ENCODE measurements at places on chromosomes 1 and 21. TPM values are rescaled to one million over a fixed set of nuclear protein-coding genes. Genes with fewer than 3 reads are reported as not detected.

DNA sequence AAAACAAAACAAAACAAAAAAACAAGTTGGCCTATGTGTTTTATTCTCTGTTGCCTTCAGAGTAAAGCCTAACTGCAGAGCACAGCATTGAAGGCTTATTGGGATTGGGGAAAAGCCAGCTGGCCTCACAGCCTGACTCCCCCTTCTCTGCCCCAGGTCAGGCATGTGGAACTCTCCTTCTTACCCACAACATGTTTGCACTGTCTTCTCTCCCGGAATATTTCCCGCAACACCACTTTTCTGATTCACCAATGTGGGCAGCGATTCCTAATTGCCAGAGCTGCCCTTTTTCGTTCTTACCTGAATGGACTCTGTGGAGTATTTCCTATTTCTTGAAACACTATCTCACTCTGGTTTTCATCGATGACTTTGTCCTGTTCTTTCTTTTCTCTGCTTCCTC lies 2.8 kb upstream of the TARBP1 start:
- no peak for DNase-seq

DNA sequence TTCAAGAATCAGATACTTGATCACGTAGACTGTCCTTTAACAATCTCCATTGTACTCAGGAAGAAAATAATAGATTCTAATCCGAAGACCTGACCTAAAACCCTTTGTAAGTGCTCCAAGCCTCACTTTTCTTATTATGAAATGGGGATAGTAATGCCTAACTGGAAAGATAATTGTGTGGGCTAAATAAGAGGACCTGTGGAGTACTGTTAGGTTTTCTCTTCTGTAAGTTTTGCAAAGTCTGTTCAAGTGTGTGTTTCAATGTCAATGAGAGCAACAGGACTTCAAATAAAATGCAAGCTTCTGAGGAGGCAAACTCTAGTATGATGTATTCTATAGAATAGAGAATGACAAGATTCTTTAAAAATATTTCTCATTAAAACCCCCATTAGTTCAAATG lies 348.6 kb downstream of the USP25 start:
- no peak for DNase-seq

- DNase-seq = no peak
These were observed 74.6 kb downstream of the RGL1 start for GRCh38 chr1:183879494-183879893.

GRCh38 chr21:19011451-19011850 lies 607.9 kb upstream of the TMPRSS15 start:
- no peak for DNase-seq

DNA sequence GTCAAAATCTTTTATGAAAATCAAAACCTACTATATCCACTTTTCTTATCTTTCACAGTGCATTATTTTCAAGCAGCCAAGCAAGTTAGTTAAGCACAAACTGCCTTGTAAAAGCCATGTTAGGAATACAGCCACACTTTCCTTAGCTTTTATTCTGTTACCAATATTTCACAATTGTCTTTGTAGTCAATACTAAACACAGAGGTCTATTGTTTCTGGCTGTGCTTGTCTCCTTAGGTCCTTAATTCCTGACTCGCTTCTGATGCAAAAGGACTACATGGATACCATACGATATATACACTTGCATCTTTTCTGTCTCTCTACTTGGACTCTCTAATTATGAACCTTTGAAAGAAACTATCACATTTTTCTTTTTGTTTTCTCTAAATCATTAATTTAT lies 331.8 kb downstream of the NEGR1 start:
- no peak for DNase-seq

DNA sequence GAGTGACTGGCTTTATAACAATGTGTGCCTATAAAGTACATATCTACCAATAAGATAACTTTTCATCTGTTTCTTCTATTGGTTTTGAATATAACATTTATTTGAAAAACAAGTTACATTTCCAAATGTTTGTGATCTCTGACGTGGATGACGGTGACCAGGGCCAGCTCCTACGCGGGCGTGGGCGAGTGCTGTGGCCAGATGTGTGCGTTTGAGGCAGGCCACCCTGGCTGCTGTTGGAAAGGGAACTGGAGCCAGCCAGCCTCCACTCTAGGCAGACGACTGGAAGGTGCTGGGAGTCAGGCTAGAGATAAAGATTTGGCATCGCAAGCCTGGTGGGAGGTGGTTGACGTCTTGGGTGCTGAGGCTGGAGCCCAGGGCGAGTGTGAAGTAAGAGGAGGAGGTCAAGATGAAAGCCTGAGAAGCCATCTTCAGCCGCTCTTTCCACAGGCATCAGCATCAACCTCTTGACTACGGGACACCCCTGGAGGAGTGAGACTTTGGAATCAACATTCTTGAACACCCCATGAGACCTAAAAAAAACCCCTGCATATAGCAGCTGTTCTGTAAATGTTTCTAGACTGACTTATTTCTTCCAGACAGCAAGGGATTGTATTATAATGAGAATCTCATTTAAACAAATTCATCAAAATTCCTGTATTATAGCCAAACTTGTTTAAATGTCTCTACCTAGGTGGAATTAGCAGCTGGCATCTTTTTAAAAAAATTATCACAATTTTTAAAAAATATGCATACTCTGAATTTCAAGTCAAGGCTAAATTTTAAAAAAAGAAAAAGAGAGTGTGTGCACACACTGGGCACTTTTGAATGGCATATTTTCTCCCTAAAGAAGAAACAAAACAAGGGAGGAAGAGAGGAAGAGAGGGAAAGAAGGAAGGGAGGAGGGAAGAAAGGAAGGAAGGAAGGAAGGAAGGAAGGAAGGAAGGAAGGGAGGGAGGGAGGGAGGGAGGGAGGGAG lies 112.5 kb upstream of the SLC44A3 start:
- DNase-seq = no peak

DNA sequence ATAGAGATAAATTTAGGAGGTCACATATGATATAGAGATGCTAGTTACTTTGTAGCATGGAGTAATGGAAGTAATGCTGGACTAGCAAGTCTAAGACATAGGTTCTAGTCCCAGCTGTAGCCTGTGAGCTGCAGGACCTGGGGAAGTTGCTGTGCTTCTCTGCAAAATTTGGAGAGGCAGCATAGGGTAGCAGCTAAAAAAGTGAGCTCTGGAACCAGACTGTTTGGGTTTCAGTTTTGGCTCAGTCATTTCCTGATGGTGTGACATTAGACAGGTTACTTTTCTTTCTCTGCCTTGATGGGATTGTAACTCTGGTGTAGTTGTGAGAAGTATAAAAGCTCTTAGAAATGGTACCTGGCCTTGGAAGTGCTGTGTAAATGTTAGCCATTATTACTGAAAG lies 3.3 kb downstream of the METTL13 start:
- DNase-seq = no peak

DNA sequence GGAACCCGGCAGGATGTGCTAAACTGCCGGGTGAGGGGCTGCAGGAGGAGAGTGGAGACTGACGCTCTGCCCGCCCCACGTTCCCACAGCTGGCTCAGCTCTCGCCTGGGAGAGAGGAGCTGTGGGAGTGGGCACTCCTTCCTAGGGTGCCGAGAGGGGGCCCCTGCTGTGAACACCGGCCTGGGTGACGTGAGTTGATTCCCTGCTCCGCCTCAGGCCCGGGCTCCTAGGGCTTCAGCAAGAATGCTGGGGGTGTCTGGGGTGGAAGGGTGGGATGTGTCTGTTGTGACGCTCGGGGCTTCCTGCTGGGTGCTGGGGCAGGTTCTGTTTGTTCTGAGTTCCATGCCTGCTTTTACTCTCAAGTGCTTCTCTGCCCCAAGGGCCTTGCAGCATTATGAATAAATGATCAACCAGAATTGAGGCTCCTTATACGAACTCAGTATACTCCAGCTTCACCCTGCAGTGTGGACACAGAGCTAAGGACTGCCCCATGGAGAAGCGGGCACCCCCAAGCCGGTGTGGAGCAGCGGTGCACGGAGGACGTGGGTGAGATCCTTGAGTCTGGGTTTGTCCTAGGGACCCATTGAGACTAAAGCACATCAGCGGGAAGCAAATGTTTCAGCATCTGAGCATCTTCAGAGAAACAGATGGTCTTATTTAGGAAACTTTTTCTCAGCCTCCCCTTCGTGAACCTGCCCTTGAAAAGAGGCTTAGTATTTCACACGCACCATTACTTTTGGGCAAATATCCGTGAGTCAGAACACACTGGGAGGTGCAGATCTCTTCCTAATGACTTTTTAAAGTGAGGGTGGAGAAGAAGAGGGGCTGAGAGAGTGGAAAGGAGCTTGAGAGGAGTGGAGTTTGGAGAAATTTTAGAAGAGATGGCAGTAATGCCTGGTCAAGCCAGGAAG lies 41.7 kb downstream of the SYT6 start:
- no peak for DNase-seq

DNA sequence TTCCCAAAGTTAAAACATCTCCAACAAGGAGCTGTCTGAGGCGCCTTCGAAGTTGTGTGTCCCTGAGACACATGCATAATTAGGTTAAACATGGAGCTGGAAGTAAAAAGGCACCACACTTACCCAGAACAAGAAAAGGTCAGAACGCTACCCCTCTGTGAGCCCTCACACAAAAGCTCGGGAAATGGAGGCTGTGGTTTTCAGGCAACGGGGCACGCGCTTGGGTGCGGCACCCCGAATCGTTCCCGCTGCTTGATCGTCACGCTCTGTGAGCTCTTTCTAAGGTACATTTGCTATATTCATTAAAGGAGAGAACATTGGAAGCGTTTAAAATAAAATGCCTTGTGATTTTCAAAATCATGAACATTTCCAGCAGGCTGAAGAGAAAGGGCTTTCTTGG lies 12.5 kb downstream of the CAPN8 start:
- DNase-seq = no peak

DNA sequence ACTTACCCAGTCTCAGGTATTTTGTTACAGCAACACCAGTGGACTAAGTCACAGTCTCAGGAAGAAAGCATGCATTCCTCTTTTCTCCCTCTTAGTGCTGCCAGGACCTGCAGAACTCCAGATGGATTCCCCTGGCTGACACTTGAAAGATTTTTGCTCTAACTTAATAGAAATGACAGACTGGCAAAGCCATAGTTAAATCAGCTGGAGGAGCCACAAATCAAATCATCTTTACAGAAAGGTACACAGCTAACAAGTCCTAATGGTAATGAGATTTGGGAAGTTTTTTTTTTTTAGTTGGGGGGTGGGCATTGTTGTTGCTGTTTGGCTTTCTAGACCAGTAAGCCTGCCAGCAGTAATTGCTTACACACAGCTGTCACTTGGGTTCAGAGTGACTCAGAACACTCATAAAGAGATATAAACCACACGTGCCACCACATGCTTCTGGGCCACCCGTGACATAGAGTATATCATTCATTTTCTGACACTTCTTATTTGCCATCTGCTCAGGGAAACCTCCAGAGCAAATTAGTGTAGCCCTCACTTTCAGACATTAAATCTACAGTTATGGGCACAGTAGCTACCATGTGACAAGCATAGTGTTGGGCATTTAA lies 72.4 kb downstream of the FH start:
- DNase-seq = no peak

GRCh38 chr21:44377922-44378645 lies 24.7 kb downstream of the TRPM2 start:
- DNase-seq = no peak

GRCh38 chr1:246742396-246742795 lies 18.2 kb downstream of the SCCPDH start:
- DNase-seq = no peak

DNA sequence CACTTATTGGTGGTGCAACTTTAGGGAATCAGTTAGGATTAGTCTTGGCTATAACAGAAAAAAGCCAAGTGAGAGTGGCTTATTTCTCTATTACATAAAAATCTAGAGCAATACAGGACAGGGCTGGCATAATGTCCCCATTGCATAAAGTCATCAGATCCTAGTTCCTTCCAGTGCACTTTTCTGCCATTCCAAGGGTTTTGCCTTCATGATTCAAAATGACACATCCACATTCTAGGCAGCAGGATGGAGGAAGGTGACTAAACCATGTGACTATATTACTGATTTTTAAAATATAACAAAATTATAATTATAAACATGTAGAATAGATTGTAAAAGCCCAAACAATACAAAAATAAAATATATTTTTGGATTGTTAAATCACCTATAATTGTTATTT lies 18.8 kb downstream of the JUN start:
- DNase-seq = no peak

DNA sequence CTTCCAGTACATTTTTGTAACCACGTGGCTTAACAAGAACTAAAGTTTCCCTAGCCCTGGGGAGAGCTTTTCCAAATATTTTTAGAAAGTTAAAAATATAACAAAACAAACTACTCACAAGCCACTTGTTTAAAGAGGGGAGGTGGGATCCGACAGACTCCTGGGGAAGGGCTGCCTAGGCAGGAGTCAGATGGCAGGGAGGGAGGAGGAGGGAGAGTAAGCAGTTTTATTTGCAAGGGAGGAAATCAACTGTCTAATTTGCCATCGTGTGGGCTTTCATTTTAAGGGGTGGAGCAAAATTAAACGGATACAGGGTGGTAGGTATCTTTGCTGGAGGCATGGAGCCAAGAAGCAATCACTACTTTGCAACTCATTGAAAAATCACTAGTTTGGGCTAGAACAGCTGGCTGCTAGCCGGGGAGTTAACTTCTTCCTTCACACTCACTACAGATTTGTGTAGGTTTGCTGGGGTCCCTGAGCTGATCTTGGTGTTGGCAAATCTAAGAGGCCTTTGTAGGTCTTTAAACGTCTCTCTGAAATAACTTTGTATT lies 8.8 kb downstream of the BARHL2 start:
- DNase-seq = no peak

CMPK1 gene
- total RNA-seq = 162 TPM

CNR2 gene
- not detected for total RNA-seq

SPRR2A gene
- total RNA-seq = not detected

FLG2 gene
- not detected for total RNA-seq

Measured in Calu3 (cell line).